ENCODE measurements at places on chromosomes 13 and 19.
A peak's percentile ranks its signal among the peaks of the same experiment; 100 is the strongest.

DNA sequence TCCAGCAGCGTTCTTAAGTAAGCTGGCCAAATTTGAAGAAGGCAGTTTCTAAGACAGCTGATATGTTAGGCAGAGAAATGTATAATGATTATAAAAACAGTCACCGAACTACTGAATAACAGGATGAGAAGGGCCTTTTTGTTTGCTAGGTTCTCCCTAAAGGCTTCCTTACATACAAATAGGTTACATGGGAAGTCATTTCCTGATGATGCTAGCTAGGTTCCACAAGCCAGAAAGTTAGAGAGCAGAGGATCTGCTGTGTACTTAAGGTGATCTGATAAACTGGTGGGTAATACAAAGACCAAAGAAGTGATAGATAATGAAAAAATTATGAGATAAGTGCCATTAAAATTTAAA, 139.7 kb downstream of the VWA8 start:
- DNase-seq, result no peak

- DNase-seq, result no peak
Observed at GRCh38 chr19:328025-328505, 16.5 kb downstream of the MIER2 start.

DNA sequence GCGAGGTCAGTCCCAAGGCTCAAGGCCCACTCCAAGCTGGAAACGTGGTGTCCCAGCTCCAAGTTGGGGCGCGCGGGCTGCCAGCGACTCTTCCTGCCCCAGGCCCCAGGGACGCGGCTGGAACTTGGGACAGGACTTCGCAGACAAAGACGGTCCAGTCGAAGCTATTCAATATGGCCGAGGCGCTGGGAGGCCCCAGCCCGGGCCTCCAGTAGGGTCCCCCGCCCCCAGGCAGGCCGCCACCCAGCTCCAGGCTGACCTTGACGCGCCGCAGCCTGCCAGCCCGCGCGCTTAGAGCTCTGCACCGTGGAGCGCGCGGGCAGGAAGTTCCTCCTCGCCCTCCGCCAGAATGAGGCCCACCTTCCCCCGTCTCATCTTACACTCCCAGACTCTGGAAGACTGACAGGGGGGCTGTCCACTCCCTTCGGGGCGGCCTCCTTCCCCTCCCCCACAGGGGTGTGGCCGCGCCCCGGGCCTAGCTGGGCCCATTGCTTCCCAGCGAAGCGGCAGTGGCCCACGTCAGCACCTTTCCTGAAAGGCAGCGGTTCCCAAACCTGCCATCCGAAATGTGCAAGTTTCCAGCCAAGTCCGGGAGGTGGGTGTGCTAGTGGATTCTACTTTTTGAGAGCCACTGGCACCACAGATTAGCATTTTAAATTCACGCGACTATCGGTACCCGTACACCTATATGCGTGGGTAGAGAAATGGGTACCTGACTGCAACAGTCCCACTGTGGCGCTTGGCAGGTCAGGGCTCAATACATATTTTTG, at the start of gene CCDC8:
CCDC8 (minus strand) TSS at position 303 of the 770 bp plus-strand sequence. CDS start 754 bp downstream, outside the sequence.
- peak; percentile 78 for DNase-seq

GRCh38 chr13:106685143-106685542, 117.2 kb upstream of the ARGLU1 start:
- DNase-seq, result no peak

- DNase-seq, result no peak
Observed at GRCh38 chr13:32837307-32837972, 178.8 kb upstream of the KL start.

- no peak for DNase-seq
Observed at GRCh38 chr19:35559281-35559659, 4.2 kb downstream of the ATP4A start.

GRCh38 chr19:49567861-49568441, 12.4 kb downstream of the NOSIP start:
- DNase-seq, result no peak

Data from neural crest cell (in vitro differentiated cells).